ENCODE measurements at places on chromosomes 4 and X. TPM values are rescaled to one million over a fixed set of nuclear protein-coding genes. Genes with fewer than 3 reads are reported as not detected.

DNA sequence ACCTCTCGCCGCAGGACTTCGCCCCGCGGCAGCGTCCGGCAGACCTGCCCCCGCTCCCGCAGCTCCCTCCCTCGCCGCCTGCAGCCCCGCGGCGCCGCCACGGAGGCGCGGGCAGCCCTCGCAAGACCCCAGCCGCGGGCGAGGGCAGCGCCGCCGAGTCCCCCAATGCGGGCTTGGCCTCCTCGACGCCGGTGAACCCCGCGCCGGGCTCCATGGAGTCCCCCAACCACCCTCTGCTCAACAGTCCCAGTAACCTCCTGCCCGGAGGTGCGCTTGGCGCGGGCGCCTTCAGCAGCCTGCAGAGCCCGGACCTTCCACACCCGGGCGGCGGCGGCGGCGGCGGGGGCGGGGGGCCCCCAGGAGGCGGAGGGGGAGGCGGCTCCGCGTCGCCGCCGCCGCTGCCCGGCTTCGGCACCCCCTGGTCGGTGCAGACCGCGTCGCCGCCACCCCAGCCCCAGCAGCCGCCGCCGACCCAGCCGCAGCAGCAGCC is 1.2 kb downstream of the CPEB2 start:
- H3K4me1 ChIP-seq, result peaks cover 9% of the 10 kb centered on the region
- peak overlapping the region; percentile 90 for H3K4me3 ChIP-seq
- H3K27me3 ChIP-seq, result peaks cover 18% of the 10 kb centered on the region
- H3K27ac ChIP-seq, result peak overlapping the region; percentile 99
- DNase-seq, result peak; percentile 36

LDB2 gene
- 10.1 TPM for total RNA-seq

- no peak overlapping the region for H3K4me3 ChIP-seq
- no peaks in the 10 kb centered on the region for H3K27me3 ChIP-seq
- no peaks in the 10 kb centered on the region for H3K4me1 ChIP-seq
- no peaks in the 10 kb centered on the region for H3K36me3 ChIP-seq
- H3K27ac ChIP-seq, result no peak overlapping the region
Measured at GRCh38 chr4:16140879-16141249, 57.0 kb upstream of the PROM1 start.

MSX1 gene
- 0.57 TPM for total RNA-seq

GRK4 gene
- 2.3 TPM for total RNA-seq

DNA sequence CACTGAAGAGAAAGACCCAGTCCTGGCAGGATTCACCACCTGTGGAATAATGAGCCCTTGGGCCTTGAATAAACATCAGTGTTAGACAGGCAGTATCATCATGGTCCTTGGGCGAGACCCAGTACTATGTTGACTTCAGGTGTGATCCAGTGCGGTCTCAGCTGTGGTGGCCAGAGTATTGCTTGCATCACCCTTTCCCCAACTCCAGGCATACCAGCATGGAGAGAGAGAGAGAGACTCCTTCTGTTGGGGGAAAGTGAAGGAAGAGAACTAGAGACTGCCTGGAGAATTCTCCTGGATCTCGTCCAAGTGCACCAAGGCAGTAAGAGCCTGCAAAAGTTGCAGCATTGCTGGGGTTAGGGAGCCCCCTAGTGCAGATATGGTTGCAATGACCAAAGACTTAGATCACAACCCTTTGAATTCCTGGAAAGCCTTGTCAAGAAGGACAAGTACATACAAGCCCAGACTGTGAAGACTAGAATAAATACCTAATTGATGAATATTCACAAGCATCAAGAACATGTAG is 61.1 kb upstream of the VAMP7 start:
- H3K27ac ChIP-seq, result no peak overlapping the region
- H3K4me3 ChIP-seq, result no peak overlapping the region
- peak; percentile 29 for DNase-seq
- no peaks in the 10 kb centered on the region for H3K4me1 ChIP-seq
- no peaks in the 10 kb centered on the region for H3K36me3 ChIP-seq

DNA sequence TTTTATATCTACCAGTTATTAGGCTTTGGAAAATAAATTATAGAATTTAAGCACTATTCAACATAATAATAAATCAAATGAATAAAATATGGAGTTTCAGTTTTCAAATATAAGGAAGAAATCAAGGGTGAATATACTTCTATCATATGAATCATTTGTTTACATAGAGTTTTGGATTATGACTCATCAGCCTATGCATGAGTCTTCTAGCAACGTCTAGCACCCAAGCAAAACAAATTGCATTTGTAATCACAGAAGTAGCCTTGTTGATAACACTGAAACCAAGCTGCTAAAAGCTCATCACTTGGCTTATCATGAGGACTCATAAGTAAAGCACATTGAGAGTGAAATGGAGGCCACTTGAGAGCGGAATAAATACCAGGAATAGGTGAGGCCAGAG is 434.6 kb downstream of the PCDH11X start:
- no peak overlapping the region for H3K27ac ChIP-seq
- no peaks in the 10 kb centered on the region for H3K27me3 ChIP-seq
- no peaks in the 10 kb centered on the region for H3K4me1 ChIP-seq
- no peak overlapping the region for H3K4me3 ChIP-seq

PLK4 gene
- total RNA-seq, result 33.2 TPM

FAT4 gene
- 2.7 TPM for total RNA-seq

- no peak overlapping the region for H3K27ac ChIP-seq
- H3K36me3 ChIP-seq, result no peaks in the 10 kb centered on the region
- H3K4me3 ChIP-seq, result no peak overlapping the region
- no peaks in the 10 kb centered on the region for H3K27me3 ChIP-seq
- DNase-seq, result no peak
Measured at GRCh38 chr4:188780028-188780427, 640.8 kb downstream of the TRIML1 start.

GRCh38 chr4:105587841-105588240 is 35.4 kb downstream of the ARHGEF38 start:
- no peak overlapping the region for H3K4me3 ChIP-seq
- no peaks in the 10 kb centered on the region for H3K27me3 ChIP-seq
- H3K36me3 ChIP-seq, result no peaks in the 10 kb centered on the region
- no peak overlapping the region for H3K27ac ChIP-seq

NAT8L gene
- 0.09 TPM for total RNA-seq

GRCh38 chr4:23368081-23368697 is 521.7 kb downstream of the PPARGC1A start:
- no peak overlapping the region for H3K27ac ChIP-seq
- no peaks in the 10 kb centered on the region for H3K4me1 ChIP-seq
- no peaks in the 10 kb centered on the region for H3K36me3 ChIP-seq
- no peak for DNase-seq
- H3K4me3 ChIP-seq, result no peak overlapping the region

DNA sequence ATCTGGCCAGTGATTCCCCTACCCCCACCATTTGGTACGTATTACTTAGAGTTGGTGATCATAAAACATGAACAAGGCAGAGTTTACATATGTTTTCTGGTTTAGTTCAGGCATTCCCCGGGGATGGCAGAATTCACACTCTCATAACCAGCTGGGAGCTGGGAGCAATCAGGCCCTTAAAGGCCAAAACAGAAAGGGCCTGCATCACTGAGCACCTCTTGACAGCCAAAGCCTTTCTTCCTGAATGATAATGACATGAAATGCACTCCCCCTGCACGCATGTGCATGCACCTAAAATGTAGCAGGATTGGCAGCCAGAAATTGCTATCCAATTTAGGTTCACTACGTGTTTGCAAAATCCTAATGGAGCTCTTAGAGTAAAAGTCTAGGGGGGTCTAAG is 235.4 kb downstream of the GPC3 start:
- no peaks in the 10 kb centered on the region for H3K27me3 ChIP-seq
- H3K4me1 ChIP-seq, result peaks cover 35% of the 10 kb centered on the region
- no peak for DNase-seq

ADGRG4 gene
- total RNA-seq, result under 0.01 TPM

DNA sequence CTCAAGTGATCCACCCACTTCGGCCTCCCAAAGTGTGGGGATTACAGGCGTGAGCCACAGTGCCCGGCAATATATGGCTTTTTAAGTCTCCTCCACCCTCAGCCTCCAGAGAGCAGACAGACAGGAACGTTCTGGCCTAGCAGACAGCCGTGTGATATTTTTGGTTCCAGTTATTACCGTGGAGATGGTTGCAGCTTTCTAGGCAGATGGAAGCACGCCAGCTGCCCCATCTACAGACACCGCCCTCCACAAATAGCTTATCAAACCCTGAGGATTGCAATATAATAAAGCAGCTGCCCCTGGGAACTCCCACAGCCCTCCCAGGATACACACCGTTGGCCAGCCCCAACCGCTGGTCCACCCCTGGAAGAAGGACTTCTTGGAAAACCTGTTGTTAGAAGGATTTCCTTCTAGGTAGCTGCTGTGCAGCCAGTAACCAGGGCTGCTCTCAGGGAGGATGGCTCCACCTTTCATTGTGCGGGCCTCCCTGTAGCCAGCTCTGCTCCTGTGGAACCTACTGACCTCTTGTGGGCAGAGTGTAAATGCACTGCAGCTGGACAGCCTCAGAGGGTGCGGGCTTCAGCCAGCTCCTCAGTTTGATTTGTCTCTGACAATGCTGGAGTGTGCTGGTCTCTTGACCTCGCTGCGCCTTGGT is 44.0 kb downstream of the SLC25A5 start:
- DNase-seq, result peak; percentile 58
- H3K27ac ChIP-seq, result no peak overlapping the region
- H3K27me3 ChIP-seq, result no peaks in the 10 kb centered on the region
- no peaks in the 10 kb centered on the region for H3K4me1 ChIP-seq
- H3K36me3 ChIP-seq, result no peaks in the 10 kb centered on the region

FRAS1 gene
- 1.6 TPM for total RNA-seq

DNA sequence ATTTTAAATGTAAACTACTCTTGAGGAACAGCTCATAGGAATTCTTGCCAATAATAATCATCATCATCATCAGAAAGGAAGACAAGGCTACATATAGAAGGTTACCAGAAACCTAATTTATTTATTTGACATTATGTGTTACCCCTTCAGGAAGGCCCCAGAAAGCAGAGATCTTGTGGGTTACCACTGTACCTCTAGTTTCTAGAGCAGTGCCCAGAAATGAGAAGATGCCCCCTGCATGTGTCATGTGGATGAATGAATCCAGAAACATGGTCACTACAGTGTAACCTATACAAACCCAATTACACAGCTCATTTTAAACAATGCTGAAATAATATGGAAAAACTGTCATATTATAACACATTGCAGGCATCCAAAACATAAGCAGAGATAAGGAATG is 70.4 kb downstream of the ARAP2 start:
- H3K27ac ChIP-seq, result no peak overlapping the region
- no peaks in the 10 kb centered on the region for H3K4me1 ChIP-seq
- H3K4me3 ChIP-seq, result no peak overlapping the region
- no peaks in the 10 kb centered on the region for H3K27me3 ChIP-seq

DNA sequence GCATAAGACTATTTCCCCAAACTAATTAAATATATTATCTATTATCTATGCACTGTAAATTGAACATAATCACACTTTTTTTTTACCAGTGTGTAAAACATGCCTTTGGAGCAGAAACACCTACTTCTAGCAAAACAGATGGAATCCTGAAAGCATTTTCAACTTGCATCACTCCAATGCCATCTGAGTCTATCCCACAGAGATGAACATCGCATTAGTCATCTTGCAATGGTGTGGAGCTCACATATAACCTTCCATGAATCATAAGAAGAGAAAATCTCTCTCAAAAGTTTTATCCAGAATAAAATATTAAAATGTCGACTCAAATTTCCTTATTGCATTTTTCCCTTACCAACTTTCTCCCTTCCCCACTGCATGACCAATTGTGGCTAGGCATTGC is 406.7 kb upstream of the ACTRT1 start:
- H3K4me3 ChIP-seq, result no peak overlapping the region
- H3K4me1 ChIP-seq, result no peaks in the 10 kb centered on the region
- DNase-seq, result no peak
- H3K27ac ChIP-seq, result no peak overlapping the region
- H3K27me3 ChIP-seq, result no peaks in the 10 kb centered on the region

GRCh38 chrX:2697741-2698299 is 6.7 kb downstream of the CD99 start:
- no peak for DNase-seq
- no peaks in the 10 kb centered on the region for H3K27me3 ChIP-seq
- peak overlapping the region; percentile 41 for H3K4me3 ChIP-seq
- peak overlapping the region; percentile 61 for H3K27ac ChIP-seq
- peaks cover 62% of the 10 kb centered on the region for H3K36me3 ChIP-seq

HSFX1 gene
- 0.24 TPM for total RNA-seq

- H3K36me3 ChIP-seq, result no peaks in the 10 kb centered on the region
- no peaks in the 10 kb centered on the region for H3K4me1 ChIP-seq
- no peak for DNase-seq
- H3K4me3 ChIP-seq, result no peak overlapping the region
Measured at GRCh38 chr4:171954650-171955049, 141.4 kb downstream of the GALNTL6 start.

GRCh38 chr4:168437192-168437943 is 42.9 kb downstream of the DDX60L start:
- H3K4me1 ChIP-seq, result no peaks in the 10 kb centered on the region
- H3K27ac ChIP-seq, result no peak overlapping the region
- H3K27me3 ChIP-seq, result no peaks in the 10 kb centered on the region
- no peak for DNase-seq
- H3K36me3 ChIP-seq, result peaks cover 14% of the 10 kb centered on the region

ZNF630 gene
- 1.3 TPM for total RNA-seq

DNA sequence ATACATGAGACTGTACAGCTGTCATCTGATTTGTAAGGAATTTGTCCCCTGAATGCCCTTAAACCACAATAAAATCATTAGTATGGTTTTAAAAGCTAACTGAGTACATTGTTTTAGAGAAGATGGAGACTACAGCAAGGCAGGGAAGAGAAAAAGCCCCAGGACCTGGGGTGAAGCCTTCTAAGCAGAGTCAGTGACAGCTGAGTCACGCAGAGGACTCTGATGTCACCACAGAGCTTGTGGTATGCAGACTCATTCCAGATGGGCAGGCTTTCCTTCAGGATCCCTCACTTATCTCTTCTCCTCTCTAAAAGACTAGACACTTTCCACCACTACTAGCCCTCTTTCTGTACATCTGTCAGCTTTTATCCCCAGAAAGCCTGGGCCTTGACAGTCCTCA is 97.1 kb upstream of the ATOH1 start:
- no peak overlapping the region for H3K4me3 ChIP-seq
- no peaks in the 10 kb centered on the region for H3K36me3 ChIP-seq
- no peaks in the 10 kb centered on the region for H3K27me3 ChIP-seq
- no peak overlapping the region for H3K27ac ChIP-seq
- DNase-seq, result no peak

DNA sequence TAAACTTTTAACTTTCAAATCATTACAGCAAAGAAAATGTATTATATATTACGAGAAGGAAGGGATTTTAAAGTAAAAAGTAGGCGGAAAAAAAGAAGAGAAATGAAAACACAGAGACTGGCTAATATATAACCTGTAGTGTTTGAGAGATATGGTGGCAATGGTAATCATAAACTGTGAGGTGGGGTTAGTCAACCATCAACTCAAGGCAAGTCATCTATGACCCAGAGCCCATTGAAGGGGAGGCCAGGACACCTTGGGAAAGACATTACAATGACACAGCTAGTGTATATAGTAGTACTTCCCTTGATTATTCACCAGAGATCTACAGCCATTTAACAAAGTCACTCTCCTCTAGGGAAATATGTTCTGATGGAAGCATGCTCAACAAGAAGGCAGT is 423.9 kb upstream of the PITX2 start:
- no peak overlapping the region for H3K4me3 ChIP-seq
- H3K4me1 ChIP-seq, result no peaks in the 10 kb centered on the region
- no peaks in the 10 kb centered on the region for H3K36me3 ChIP-seq
- no peaks in the 10 kb centered on the region for H3K27me3 ChIP-seq
- no peak overlapping the region for H3K27ac ChIP-seq

KLHL13 gene
- total RNA-seq, result 4.9 TPM

- DNase-seq, result no peak
- H3K36me3 ChIP-seq, result no peaks in the 10 kb centered on the region
- H3K27ac ChIP-seq, result no peak overlapping the region
- no peaks in the 10 kb centered on the region for H3K27me3 ChIP-seq
- no peaks in the 10 kb centered on the region for H3K4me1 ChIP-seq
Measured at GRCh38 chr4:163485589-163485988, 8.9 kb upstream of the TMA16 start.

EGF gene
- total RNA-seq, result 0.19 TPM

ENPEP gene
- total RNA-seq, result 5.6 TPM

FGB gene
- 1.1 TPM for total RNA-seq

Data from thymus (tissue), 14 donors.